Thoracic aorta (tissue), 2 donors: ENCODE measurements at places on chromosomes 2 and 18. TPM values are rescaled to one million over a fixed set of nuclear protein-coding genes. Genes with fewer than 3 reads are reported as not detected.

- no peak for DNase-seq
Measured at GRCh38 chr2:152638590-152638989, 78.7 kb downstream of the PRPF40A start.

GRCh38 chr2:231691251-231691772, 17.0 kb upstream of the PTMA start:
- no peak for DNase-seq

GRCh38 chr2:33058716-33059470, 112.1 kb downstream of the LTBP1 start:
- no peak for DNase-seq

- no peak for DNase-seq
Measured at GRCh38 chr2:95344656-95345055, 47.5 kb downstream of the KCNIP3 start.

The NETO1 gene
- not detected for total RNA-seq
